ENCODE measurements at places on chromosomes 16 and 17. TPM values are rescaled to one million over a fixed set of nuclear protein-coding genes. Genes with fewer than 3 reads are reported as not detected.

GRCh38 chr17:56737421-56738161, 96.1 kb downstream of the C17orf67 start:
- no peaks in the 10 kb centered on the region for H3K36me3 ChIP-seq
- DNase-seq: no peak
- no peak overlapping the region for H3K4me3 ChIP-seq
- no peaks in the 10 kb centered on the region for H3K27me3 ChIP-seq
- no peak overlapping the region for H3K27ac ChIP-seq

DNA sequence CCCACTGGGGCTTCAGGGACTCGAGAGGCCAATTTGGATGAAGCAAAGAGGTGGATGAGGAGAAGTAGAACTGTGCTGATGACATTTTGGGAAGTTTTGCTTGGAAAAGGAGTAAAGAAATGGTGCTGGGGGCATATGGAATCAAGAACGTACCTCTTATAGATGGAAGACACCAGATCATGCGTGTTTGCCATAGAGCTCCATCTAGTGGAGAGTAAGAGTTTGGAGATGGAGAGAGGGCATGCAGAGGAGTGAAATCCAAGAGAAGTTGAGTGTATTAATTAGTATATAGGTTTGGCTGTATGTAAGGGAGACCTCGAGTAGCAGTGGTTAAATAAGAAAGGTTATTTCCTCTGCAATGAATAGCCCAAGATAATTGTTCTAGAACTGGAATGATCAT, 56.0 kb downstream of the SHISA6 start:
- H3K27me3 ChIP-seq: no peaks in the 10 kb centered on the region
- no peak overlapping the region for H3K27ac ChIP-seq
- no peak for DNase-seq
- no peaks in the 10 kb centered on the region for H3K4me1 ChIP-seq
- H3K36me3 ChIP-seq: peaks cover 2% of the 10 kb centered on the region

- DNase-seq: no peak
- no peaks in the 10 kb centered on the region for H3K27me3 ChIP-seq
- no peak overlapping the region for H3K27ac ChIP-seq
- H3K4me3 ChIP-seq: no peak overlapping the region
Measured at GRCh38 chr16:2486645-2487516, 12.0 kb downstream of the TBC1D24 start.

DNA sequence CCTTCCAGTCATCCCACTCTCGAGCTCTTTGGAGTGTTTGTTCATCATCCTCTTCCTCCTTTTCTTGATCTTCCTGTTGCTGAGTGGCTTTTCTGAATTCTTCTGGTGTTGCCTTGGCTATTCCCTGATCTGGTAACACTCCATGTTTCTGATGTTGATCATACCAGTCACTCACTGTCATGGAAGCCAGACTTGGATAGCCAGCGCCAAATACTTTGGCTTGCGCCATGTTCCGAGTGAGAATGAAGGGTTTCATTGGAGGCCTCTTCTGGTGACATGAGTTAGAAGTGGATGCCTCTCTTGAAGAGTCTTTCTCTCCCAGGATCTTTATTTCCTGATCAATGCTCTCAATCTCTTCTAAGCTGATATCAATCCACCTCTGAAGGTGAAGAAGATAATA, 31.2 kb downstream of the TEX14 start:
- DNase-seq: no peak
- H3K27me3 ChIP-seq: no peaks in the 10 kb centered on the region

DNA sequence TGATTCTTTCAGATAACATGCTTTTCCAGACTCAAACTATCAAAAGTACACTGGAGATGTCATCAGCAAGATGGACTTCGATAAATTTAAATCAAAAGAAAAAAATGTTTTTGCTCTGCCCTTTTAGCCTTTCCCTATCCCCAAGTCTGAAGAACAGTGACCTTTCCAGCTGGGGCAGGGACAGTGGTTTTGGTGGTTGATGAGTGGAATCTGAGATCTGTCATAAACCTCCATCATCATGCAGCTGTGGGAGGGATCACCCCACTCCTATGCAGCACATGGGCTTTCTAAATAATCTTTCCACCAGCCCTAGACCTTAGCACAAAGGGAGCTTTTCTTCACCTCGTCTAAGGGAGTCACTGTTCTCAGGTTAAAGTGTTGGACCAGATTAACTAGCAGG, 869.5 kb upstream of the SOX9 start:
- no peak for DNase-seq
- H3K4me1 ChIP-seq: no peaks in the 10 kb centered on the region
- H3K4me3 ChIP-seq: no peak overlapping the region
- H3K27me3 ChIP-seq: no peaks in the 10 kb centered on the region
- H3K27ac ChIP-seq: no peak overlapping the region
- no peaks in the 10 kb centered on the region for H3K36me3 ChIP-seq

GRCh38 chr17:36813957-36814563, 123.2 kb upstream of the LHX1 start:
- peaks cover 11% of the 10 kb centered on the region for H3K4me1 ChIP-seq
- H3K4me3 ChIP-seq: no peak overlapping the region
- no peaks in the 10 kb centered on the region for H3K27me3 ChIP-seq
- H3K27ac ChIP-seq: no peak overlapping the region
- no peak for DNase-seq
- H3K36me3 ChIP-seq: no peaks in the 10 kb centered on the region

DNA sequence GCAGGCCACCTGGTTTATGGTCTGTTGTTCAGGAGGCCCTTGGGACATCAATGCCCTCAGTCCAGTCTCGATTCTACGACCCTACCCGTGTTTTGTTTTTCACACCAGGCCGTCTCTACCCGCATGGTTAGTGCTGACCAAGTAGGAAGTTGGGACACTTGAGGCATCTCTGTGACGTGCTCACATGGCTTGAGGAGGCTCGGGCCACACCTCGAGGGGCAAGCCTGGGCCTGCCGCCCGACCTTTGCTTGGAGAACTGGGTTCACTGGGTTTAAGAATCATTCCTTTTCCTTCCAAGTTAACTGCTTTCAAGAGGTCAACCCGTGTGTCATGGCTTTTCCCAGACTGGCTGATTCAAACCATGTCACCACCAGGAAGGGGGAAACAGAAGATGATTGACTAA, 86.8 kb downstream of the CMIP start:
- H3K4me1 ChIP-seq: peaks cover 3% of the 10 kb centered on the region
- no peak overlapping the region for H3K27ac ChIP-seq
- DNase-seq: no peak
- H3K36me3 ChIP-seq: no peaks in the 10 kb centered on the region

- no peak overlapping the region for H3K27ac ChIP-seq
- H3K4me3 ChIP-seq: no peak overlapping the region
- H3K27me3 ChIP-seq: no peaks in the 10 kb centered on the region
- DNase-seq: no peak
Measured at GRCh38 chr17:71455219-71455618, 665.6 kb upstream of the SOX9 start.

DNA sequence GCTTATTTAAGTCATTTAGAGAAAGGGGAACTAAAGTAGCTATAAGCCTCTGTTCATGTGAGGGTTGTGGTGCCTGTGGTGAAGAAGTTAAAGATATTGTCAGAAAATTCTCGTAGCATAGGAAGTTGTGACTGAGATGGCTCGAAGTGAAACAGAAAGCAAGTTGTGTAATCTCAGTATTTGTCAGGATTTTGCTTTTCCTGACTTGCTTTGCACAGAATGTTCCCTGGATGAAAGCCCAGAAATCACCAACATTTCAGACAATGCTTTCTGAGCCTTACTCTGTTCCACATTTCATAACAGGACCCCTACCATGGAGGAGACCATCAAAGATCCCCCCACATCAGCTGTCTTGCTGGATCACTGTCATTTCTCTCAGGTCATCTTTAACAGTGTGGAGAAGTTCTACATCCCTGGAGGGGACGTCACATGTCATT, 10.6 kb downstream of the CALCOCO2 start:
- no peak overlapping the region for H3K4me3 ChIP-seq
- no peak overlapping the region for H3K27ac ChIP-seq
- no peaks in the 10 kb centered on the region for H3K4me1 ChIP-seq
- no peaks in the 10 kb centered on the region for H3K27me3 ChIP-seq
- no peaks in the 10 kb centered on the region for H3K36me3 ChIP-seq
- no peak for DNase-seq

- H3K27ac ChIP-seq: no peak overlapping the region
- H3K27me3 ChIP-seq: no peaks in the 10 kb centered on the region
- no peak for DNase-seq
- H3K4me1 ChIP-seq: no peaks in the 10 kb centered on the region
- no peaks in the 10 kb centered on the region for H3K36me3 ChIP-seq
Measured at GRCh38 chr16:75377729-75378386, 55.4 kb downstream of the CFDP1 start.

DNA sequence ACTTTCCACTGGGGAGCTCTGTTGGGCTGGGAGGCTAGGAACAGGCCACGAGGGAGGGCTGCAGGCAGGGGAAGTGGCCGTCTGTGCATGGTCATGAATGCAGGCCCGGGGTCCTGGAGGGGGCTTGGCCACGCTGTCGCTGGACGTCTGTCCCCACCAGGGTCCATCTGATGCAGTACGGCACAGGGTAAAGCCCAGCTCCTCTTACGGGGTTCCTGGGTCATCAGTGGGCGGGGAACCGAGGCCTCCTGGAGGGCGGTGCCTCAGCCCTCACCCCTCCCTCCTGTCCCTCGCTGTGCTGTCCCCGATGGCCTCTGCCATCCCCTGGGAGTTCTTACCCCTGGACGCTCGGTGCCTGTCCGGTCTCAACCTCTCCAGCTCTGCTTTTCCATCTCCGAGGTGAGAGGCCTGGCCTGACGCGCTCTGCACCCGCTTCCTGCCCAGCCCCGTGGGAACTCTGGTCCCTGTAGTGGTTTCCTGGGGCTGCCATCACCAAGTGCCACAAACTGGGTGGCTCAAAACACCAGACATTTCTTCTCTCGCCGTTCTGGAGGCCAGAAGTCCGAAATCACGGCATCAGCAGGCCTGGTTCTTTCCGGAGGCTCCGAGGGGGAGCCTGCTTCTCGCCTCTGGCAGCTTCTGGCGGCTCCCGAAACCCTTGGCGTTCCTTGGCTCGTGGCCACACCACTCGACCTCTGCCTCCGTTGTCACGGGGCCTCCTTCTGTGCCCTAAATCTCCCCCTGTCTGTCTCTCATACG, 182.8 kb downstream of the SEC14L1 start:
- H3K4me1 ChIP-seq: peaks cover 2% of the 10 kb centered on the region
- no peak overlapping the region for H3K27ac ChIP-seq
- H3K36me3 ChIP-seq: no peaks in the 10 kb centered on the region
- no peaks in the 10 kb centered on the region for H3K27me3 ChIP-seq
- no peak overlapping the region for H3K4me3 ChIP-seq

DNA sequence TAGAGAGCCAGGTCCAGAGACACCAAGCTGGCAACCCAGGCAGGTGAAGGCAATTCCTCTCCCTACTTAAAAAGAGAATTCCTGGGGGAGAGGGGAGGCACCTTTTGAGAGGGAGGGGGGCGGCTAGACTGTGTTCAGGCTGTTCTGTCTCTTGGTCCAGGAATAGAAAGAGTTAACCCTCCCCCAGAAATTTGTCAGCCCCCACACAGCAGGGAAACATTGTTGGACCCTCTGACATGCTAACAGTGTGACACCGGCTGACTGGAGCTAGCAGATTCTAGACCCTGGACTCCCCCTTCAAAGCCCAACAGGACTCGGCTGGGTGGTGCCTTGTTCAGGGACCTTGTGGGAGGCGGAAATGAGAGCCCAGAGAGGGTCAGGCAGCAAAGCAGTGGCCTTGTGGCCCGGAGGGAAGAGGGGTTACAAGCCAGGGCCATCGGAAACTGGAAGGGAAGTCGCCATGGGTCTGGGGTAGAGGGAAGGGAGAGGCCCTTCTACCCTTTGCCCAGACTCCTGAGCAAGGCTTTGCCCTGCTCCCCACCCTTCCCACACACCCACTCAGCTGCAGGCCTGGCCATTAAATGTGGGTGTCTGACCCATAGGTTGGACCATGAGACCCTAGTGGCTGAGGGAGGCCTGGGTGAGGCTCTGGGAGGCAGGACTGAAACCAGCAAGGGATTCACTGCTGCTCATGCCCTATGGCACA, 44.6 kb downstream of the RAI1 start:
- H3K27ac ChIP-seq: no peak overlapping the region
- peak overlapping the region; percentile 7 for H3K4me3 ChIP-seq
- peaks cover 19% of the 10 kb centered on the region for H3K4me1 ChIP-seq
- no peaks in the 10 kb centered on the region for H3K36me3 ChIP-seq
- no peak for DNase-seq

GRCh38 chr16:65908568-65908967, 457.9 kb upstream of the CDH5 start:
- H3K4me3 ChIP-seq: no peak overlapping the region
- no peaks in the 10 kb centered on the region for H3K27me3 ChIP-seq
- DNase-seq: no peak
- H3K36me3 ChIP-seq: no peaks in the 10 kb centered on the region
- no peak overlapping the region for H3K27ac ChIP-seq
- H3K4me1 ChIP-seq: peaks cover 3% of the 10 kb centered on the region

NPIPB13 gene
- 15.5 TPM for total RNA-seq

CCL16 gene
- not detected for total RNA-seq

All from H1 (cell line).